ENCODE measurements at places on chromosomes 5 and 9.

GRCh38 chr5:173717959-173718358 is 101.5 kb upstream of the BOD1 start:
- no peak for DNase-seq

DNA sequence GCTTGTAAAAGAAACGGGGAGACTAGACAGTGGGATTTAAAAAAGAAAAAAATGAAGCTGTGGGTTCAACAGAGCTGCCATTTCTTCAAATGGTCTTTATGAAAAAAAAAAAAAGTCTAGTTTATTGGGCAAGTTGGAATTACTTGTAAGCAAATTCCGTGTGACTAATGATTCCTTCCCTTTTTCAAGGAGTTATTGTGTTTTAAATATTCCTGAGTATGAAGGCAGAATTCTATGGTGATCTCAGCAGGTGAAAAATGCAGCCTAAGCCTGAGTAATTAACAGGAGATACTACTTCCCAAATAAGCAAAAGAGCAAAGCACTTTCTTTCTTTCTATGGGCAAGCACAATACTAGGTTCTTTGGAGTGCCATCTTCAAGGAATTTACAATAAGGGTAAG is 481.9 kb downstream of the ZNF608 start:
- no peak for DNase-seq

GRCh38 chr9:120937127-120937526 is 10.5 kb upstream of the TRAF1 start:
- no peak for DNase-seq

DNA sequence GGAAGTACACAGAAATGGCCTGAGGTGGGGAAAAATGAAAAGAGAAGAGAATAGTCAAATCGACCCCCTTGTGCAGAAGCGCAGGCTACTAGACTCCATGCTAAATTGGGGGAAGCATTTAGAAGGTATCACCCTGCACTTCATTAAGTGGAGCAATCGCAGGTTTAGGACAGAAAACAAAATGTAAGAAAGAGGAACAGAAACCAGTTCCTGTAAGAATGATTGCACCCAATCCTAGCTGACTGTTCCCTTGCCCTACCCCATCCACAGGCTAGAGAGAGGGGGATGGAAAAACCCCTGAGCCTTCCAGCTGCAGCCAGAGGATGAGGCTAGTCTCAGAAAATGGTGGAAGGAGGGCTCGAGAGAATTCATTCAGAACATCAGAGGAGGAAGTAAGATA is 23.9 kb upstream of the PPP1R2B start:
- no peak for DNase-seq

- no peak for DNase-seq
These were observed 22.2 kb downstream of the AMBP start for GRCh38 chr9:114055894-114056293.

- no peak for DNase-seq
These were observed 46.7 kb downstream of the SHB start for GRCh38 chr9:38022203-38022895.

GRCh38 chr5:75031366-75031765 is 21.0 kb downstream of the GCNT4 start:
- DNase-seq, result no peak

- DNase-seq, result no peak
These were observed 10.9 kb downstream of the ZNF622 start for GRCh38 chr5:16454686-16455085.

DNA sequence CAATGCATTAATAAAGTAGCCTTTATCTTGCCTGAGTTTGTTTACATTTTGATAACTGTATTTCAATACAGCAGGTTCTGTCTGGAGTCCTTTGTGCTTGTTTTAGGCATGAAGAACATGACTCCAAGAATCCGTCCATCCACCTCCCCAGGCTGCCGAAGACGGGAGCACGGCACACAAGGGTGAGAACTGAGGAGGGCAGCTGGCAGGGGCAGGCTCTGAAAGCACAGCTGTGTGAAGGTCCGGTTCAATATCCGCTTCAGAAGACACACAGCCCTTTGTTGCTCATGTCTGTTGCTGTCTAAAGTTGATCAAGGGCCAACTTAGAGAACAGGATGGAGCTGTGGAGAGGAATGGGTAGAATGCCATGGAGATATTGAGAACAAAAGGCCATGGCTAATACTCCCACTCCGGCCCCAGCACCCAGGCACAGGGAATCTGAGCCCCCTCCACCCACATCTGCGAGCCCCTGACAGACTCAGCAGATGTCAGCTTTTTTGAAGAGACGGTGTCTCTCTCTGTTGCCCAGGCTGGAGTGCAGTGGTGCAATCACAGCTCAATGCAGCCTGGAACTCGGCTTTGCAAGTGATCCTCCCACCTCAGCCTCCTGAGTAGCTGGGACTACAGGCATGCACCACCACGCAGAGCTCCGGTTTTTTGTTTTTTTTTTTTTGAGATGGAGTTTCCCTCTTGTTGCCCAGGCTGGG is 58.5 kb upstream of the GNE start:
- no peak for DNase-seq

DNA sequence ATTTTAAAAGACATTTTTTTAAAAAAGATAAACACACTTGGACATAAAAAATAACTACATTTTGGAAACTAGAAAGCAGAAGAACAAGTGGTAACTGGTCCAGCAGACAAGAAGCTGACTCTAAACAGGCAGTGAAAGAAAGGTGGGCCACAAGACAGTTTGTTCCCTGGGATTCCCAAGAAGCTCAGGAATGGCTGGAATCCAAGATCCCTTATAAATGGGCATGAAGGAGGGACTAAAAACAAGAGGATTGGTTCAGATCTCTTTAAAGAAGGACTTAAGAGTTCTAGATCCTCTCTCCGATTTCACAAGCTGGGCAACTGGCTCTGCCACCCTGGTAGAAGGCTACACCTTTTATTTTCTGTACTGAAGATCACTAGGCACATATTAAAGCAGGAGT is 102.8 kb downstream of the ARL15 start:
- DNase-seq, result no peak

- DNase-seq, result no peak
These were observed 102.6 kb upstream of the TRPM3 start for GRCh38 chr9:71223953-71224538.

GRCh38 chr5:167995844-167996425 is 295.5 kb upstream of the WWC1 start:
- no peak for DNase-seq

GRCh38 chr5:157519579-157520253 is 55.9 kb downstream of the ADAM19 start:
- DNase-seq, result no peak

DNA sequence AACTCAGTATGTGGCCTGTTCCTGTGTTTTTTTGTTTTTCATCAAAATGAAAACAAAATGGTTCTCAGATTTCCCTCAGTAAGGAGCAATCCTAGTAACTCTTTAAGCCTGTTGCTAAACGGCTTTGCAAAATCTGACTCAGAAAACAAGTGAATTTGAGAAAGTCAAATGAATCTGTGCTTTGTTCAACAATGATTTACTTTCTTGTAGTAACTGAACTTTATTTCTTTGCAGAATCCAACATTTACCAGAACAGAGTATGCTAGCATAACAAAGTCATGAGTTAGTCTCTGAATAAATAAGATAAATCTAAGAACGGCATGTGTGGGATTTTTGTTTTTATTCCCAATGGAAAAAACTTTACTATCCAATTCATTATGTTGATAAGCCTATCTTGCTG is 93.8 kb downstream of the OXCT1 start:
- DNase-seq, result no peak

DNA sequence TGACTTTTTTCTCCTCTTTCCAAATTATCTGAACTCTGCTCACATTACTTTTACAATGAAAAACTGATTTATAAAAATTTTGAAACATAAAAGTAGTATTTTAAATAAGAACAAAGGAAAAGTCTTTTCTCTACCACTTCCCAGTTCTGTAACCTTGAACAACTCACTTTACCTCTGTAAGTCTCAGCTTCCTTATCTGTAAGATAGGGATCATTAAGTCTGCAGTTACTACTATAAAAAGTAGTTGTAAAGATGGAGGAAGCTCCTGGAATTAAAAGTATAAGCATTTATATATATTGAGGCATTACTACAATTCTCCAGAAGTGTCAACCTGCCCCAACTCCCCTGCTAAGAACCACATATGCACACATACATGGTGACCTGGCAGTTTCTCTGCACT is 88.0 kb downstream of the TTC39B start:
- no peak for DNase-seq

DNA sequence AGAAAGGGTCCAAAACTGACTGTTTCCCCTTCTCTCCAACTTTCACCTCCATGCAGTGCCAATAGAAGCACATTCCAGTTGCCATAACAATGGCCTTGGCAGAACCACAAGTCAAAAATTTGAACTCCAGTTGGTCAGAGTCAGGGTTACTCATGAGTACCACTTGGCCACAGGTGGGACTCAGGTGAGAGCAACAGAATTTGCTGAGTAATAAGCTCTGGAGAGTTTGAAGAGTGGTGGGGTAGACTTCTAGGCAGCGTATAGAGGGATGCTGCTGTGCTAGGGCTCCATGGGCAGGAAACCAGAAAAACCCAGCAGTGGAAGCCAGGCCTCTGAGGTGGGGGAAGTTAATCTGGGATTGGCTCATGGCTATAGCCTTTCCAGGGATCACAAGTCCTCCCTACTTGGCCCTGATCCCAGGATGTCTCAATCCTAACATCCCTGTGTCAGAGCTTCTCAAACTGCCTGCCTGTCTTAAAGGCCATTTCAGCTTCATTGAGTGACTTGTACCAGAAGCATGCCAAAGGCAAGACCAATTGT is 30.2 kb downstream of the SNX18 start:
- no peak for DNase-seq

- no peak for DNase-seq
These were observed 20.3 kb downstream of the CTSL start for GRCh38 chr9:87746186-87746585.

DNA sequence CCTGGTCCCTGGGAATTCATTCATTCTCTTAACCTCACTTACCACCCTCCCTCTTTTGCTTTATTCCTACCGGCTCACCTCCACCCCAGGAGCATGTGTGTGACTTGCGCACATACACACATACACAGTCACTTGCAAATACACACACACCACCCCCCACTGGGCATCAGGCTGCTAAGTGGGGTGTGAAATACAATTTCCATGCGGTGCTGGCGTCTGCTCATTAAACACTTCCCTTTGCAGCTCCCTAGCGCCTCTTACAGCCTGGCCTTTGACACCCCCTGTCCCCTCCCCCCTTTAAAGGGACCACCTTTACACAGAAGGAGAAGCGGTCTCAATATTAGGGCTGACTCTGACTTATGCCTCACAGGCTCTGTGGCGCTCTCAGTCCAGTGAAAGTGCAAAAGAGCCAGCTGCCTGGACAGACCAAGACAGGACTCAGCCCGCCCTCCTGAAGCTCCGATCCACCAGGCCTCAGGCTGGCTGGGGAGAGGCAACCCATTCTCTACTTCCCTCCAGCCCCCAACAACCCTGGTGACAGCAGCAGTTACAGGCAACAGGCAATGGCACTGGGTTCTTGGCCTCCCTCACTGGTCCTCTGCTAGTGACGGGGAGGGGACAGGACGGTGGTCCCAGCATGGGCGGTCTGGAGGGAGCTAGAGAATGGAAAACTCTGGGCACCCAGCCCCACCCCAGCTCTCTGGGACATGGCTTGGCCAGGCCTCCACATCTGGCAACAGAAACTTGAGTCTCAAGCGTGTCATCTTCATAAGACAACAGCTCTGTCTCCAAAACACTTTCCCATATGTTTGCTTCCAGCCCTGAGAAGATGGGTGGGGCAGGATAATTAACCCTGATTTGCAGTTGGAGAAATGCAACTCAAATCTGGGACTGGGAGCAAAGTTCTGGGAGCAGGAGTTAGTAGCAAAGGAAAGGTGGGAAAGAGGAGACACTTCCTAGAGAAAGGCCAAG is 12.0 kb downstream of the ENHO start:
- DNase-seq, result no peak

DNA sequence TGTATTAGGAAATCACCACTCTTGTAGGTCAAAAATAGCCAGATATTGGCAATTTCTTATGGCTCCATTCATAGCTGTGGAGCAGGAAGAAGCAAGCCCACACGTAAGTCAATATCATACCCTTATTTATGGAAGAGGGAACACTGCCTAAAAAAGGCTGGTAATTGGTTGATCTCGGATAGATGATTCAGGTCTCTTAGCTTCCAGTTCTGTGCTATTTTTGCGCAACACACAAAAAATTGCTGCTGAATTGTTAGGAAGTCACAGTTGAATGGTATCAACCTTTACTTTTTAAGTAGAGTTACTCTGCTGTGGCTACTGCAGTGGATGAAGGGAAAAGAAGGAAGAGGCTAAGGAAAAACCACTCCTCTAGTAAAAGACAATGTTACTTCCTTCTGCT is 168.8 kb downstream of the ARHGAP26 start:
- no peak for DNase-seq

DNA sequence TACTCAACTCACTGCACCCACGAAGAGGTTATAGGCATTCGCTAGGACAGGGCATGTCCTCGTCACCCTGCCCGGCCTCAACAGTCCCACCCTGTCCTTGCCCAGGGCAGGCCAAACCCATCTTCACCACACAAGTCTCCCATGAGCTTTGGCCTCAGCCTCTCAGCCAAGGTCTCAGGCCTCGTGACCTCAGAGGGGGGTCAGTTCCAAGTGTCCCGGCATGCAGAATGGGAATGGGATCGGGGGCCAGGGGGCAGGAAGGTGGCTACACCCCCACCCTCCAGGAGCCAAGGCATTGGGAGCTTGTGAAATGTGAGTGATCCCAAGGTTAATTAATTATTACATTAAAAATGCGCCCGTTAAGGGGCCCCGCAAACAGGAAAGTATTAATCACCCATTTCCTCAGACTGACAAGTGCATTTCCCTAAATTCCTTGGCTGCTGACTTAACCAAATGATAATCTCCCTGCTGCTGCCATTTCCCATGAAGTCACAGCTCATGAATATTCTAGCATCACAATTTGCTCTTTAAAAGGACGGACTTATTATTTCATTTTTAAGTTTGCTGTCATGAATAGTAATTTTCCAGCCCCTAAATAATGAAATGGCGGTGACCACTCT is 8.0 kb upstream of the UBAC1 start:
- DNase-seq, result no peak

DNA sequence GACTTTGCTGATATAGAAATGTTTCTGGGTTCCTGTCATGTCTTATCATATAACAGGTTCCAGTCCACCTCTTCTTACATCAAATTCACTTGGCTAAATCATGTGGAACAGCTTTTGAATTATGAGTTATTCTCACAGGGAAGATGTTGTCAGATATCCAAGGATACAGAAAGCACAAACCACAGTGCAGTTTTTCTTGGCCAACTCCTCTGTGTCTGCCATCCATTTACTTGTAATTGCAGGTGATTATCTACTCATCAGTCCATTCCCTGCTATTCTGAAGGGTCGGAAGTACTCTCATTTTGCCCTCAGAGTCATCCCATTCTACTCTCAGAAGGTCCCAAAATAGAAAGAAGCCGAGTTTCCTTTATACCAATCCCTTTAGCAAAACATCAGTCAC is 10.0 kb downstream of the MARCHF11 start:
- DNase-seq, result no peak

GRCh38 chr9:108615152-108615551 is 240.6 kb downstream of the ACTL7B start:
- no peak for DNase-seq

- DNase-seq, result no peak
These were observed 5.6 kb downstream of the GNPDA1 start for GRCh38 chr5:142007237-142007544.

- DNase-seq, result no peak
These were observed 16.1 kb upstream of the TTLL11 start for GRCh38 chr9:122109035-122109813.

GRCh38 chr5:171966964-171967363 is 39.5 kb downstream of the FBXW11 start:
- no peak for DNase-seq

Data from stimulated activated CD4-positive, alpha-beta T cell treated with anti-CD3 and anti-CD28 coated beads, Interleukin-4, amount 100 ng/mL, for 24 hours (primary cell).